ENCODE measurements at places on chromosomes 6 and 20.

DNA sequence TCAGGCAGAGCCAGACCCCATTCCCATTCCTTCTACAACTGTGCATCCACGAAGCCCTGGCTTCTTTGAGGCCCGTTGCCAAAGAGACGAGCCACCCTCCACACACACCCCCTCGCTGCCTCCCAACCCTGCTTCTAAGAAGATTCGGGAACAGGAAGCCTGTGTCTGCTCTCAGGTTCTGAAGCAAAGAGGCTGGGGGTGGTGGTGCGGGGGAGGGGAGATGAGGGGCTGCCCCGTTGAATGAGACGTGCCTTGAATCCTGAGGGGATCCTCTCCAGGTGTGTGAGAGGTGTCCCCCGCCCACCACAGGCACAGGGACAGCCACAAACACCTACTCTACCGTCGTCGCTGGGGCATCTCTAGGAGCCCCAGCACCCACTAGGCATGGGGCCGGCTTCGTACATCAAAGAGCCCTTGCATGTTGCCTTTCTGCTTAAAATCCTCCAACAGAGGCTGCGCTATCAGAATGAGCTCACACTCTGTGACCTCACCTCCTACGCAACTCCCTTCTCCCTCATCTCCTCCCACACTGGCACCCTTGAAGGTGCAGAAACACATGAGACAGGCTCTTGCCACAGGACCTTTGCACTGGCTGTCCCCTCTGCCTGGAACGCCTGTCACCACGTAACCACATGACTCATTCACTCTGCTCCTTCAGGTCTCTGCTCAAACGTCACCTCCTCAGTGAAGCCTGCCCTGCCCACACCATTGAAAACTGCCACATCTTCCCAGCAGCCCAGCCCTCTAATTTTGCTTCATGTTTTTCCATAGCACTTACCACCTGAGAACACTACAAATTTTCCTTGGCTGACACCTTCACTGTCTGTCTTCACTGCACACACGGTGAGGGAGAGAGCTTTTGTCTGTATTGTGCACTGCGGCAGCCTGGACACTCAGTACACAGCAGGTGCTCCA, 58.5 kb downstream of the PREX1 start:
- DNase-seq = no peak

DNA sequence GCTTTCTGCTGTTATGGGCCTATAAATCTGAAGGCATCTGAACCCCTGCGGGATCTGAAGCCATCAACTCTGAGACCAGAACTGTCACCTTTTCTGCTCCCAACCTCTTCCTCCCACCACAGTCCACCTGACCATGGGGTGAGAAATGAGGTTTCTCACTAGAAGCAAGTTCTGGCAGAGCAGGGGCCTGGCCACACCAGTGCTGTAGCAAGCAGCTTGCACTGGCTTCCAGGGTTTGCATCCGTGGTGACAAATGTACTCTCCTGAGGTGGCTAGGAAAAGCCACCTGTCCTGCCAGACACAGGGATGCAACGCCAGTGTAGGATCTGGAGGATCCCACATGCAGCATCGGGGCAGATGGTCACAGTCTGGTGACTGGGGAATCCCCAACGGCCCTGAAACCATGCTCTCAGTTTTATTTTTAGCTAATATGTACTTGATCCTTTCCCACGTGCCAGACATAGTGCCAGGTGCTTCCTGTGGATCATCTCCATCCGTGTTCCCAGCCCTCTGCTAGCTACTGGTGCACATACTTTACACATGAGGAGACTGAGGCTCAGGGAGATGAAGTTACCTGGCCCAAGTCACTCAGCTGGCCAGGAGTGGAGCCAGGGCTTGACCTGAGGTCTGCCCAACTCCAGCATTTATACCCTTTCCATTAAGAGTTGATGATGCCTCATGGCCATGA, 122.1 kb upstream of the SPACA1 start:
- no peak for DNase-seq

DNA sequence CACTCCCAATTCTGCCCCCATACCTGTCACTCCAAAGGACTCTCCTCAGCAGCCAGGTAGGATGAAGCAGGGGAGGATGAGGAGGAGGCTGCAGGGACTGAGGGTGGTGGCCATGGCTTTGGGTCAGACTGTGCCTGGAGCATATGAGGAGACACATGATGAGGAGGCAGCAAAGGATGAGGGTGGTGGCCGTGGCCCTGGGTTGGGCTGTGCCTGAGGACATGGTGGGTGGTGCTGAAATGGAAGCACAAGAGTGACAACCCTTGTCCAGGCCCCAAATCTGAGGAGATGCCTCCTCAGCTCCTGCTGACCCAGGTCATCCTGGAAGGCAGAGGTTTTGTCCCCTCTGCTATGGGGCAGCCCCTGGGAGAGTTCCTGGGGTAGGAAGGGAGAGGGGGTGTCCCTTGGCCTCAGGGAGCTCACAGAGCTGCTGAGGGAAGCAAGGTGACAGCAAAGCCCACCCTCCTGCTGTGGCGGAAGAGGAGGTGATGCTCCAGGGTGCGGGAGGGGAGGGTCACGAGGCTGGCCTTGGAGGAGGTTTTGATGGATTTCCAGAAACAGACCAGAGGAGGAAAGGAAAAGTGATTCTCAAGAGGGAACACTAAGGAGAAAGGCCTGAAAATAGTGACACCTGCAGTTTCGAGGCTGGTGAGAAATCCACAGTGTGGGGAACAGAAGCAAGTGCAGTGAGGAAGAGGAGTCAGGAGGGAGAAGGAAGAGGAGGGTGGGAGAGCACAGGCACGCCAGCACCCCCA, 4.6 kb downstream of the RAET1G start:
- DNase-seq = no peak

DNA sequence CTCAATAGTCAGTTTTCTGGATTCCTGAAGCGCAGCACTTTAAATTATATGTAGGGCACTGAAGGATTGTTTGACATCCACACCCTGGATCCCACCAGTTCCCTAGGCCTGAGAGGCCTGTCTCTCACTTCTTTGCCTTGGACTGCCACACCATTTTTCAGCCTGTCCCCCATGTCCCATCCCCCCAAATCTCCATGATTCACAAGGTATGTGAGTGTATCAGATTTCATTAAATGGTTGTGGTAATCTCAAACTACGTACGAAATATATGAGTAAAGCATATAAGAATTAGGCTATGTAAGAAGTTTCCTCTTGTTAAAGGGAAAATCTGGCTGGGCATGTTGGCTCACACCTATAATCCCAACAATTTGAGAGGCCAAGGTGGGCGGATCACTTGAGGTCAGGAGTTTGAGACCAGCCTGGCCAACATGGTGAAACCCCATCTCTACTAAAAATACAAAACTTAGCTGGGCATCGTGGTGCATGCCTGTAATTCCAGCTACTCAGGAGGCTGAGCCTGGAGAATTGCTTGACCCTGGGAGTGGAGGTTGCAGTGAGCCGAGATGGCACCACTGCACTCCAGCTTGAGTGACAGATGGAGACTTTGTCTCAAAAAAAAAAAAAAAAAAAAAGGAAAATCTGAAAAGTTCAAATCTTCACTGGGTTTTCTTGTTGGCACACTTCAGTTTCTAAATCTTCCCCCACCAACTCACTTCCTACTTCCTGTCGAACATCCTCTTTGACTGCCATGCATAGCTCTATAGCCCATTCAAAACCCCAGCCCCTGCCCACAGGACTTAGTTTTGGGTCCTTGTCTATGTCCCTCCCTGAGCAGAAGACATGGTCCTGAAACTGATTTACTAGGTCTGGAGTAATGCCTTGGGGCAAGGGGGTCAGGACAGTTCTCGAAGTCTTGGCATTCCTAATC, 97.3 kb upstream of the SHLD1 start:
- DNase-seq = no peak

GRCh38 chr20:55582498-55582897, 422.8 kb downstream of the CBLN4 start:
- no peak for DNase-seq

- no peak for DNase-seq
Measured at GRCh38 chr6:158050955-158051354, 69.3 kb downstream of the SYNJ2 start.

- no peak for DNase-seq
Measured at GRCh38 chr6:54493138-54493537, 184.9 kb downstream of the TINAG start.

- DNase-seq = no peak
Measured at GRCh38 chr6:72650081-72650745, 28.3 kb downstream of the KCNQ5 start.

DNA sequence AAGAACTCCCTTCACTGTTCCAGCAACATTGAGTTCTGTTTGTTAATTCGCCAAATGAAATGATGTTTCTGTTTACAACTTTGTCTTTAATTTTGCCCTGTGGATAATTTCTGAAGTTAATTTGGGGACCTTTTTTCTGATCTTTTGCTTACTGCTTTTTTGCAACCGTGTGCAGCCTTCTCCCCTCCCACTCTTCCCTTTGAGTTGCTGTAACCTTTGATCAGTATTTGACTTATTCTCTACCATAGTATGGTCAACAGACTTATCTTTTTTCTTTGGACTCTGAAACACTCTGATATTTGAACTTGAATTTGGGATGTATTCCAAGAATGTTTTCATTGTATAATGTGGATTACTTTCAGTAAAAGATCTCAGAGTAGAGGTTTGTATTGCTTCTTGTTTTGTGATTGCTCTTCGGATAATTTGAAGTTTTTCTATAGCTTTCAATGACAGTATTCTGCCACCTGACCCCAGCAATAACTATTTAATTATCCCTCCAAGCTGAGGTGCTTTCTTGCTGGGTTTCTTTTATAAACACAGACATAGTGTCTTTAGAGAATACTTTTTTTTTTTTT, 46.2 kb downstream of the LRRN4 start:
- DNase-seq = no peak

GRCh38 chr20:36779656-36780025, 6.1 kb upstream of the DSN1 start:
- DNase-seq = no peak

GRCh38 chr6:73564578-73565345, 43.9 kb upstream of the EEF1A1 start:
- DNase-seq = no peak

DNA sequence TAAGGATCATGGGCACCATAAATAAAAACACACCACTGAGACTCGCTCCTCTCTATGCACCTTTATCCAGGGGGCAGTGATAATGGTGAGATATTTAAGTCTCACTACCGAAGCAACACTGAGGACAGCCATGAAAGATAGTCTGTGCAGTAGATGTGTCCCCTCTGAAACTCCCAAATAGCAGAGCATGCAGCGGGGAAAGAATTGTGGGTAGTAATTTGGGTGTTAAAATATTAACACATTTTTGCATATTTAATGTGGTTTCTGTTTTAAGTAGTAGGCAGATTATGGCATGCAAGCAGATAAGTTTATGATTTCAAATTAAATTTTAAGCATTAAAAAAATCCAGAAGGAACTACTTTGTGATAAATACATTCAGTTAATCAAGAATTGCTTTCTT, 82.7 kb downstream of the CTNNBL1 start:
- DNase-seq = no peak

GRCh38 chr6:105151644-105152043, 28.2 kb downstream of the POPDC3 start:
- no peak for DNase-seq

DNA sequence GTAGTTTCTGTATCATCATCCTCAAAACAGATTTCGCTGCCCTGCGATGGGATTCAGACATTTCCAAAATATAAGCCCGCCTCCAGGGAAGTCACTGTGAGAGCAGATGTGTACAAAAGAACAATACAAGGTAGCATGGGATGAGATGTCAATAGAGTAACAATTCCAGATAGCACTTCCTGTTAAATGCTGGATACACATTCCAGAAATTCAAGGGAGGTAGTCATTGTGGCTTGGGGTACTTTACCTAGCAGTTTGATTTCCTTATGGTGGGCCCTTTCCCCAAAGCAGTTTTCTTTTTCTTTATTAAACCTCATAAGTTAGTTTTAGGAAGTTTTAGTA, 2.5 kb downstream of the RNF217 start:
- no peak for DNase-seq

GRCh38 chr6:21565431-21565830, 28.1 kb upstream of the SOX4 start:
- no peak for DNase-seq

- DNase-seq = peak; percentile 86
Measured at GRCh38 chr6:51398064-51398705, 579.5 kb downstream of the TFAP2B start.

DNA sequence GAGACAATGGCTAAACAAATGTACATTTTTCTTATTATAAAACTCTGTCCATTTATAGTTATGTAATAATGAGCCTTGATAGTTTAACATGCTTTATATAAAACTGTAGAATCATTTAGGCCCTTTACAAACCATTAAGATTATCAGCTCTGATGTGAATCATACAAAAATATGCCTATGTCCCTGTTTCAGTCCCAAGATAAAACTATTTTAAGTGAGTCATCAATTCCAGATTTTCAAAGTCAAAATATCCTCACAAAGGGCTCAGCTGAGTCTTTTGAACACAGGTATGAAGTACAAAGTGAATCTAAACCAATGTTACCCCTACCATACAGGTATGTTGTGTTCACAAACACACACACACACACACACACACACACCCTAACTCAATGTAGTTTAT, 88.0 kb downstream of the PTPRK start:
- no peak for DNase-seq

GRCh38 chr20:51636123-51636522, 93.6 kb upstream of the NFATC2 start:
- DNase-seq = no peak

GRCh38 chr6:43037706-43038105, 15.9 kb downstream of the CUL7 start:
- no peak for DNase-seq

GRCh38 chr6:170434821-170435155, 118.3 kb downstream of the PSMB1 start:
- DNase-seq = no peak

DNA sequence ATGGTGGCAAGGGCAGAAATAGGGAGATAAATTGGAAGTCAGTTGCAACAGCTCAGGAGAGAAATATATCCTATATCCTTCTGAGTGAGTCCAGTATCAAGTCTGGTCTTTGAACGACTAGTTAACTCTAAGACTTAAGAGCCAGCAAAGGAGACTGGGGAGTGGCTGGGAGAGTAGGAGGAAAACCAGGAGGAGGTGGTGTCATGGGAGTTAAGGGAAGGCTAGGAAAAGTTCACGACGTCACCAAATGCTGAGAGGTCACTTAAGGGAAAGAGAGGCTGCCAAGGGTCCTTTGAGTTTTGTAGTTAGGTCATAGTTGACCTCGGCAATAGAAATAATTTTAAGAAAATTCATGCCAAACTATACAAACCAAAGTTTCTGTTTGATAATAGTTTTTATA, 25.1 kb downstream of the ACOT13 start:
- no peak for DNase-seq

- DNase-seq = no peak
Measured at GRCh38 chr6:14228571-14228970, 111.0 kb downstream of the CD83 start.

- DNase-seq = no peak
Measured at GRCh38 chr20:56212091-56212490, 36.4 kb upstream of the MC3R start.

GRCh38 chr20:43789593-43789992, 62.8 kb upstream of the GTSF1L start:
- no peak for DNase-seq

All from NCI-H1436 treated with DMSO at 0.1 percent for 48 hours (cell line).